Stimulated activated CD8-positive, alpha-beta memory T cell treated with anti-CD3 and anti-CD28 coated beads, Interleukin-7, amount 100 ng/mL, for 48 hours (primary cell): ENCODE measurements at places on chromosomes 2 and 18.

DNA sequence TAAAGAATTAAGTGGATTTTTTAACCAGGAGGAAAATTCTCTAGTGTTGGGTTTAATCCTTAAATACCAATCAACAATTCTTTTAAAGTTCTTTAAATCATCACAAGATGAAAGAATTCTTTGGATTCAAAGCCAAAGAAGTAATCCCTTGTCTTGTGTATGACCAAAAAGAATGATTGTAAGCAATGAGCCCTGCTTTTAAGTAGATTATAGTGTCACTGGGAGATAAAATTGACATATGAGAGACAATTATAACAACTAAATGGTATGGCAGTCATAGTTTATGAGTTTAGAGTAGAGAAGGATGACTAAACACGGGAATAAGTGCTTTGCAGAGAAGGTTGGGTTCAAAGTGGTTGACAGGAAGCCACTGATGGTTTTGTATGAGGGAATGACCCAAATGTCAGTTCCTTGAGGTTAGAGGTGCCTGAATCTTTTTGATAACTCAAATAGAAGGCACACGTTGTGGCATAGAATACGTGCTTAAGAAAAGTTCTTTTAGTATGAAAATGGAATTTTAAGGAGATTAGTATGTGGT, 199.6 kb upstream of the TCF4 start:
- DNase-seq: no peak

DNA sequence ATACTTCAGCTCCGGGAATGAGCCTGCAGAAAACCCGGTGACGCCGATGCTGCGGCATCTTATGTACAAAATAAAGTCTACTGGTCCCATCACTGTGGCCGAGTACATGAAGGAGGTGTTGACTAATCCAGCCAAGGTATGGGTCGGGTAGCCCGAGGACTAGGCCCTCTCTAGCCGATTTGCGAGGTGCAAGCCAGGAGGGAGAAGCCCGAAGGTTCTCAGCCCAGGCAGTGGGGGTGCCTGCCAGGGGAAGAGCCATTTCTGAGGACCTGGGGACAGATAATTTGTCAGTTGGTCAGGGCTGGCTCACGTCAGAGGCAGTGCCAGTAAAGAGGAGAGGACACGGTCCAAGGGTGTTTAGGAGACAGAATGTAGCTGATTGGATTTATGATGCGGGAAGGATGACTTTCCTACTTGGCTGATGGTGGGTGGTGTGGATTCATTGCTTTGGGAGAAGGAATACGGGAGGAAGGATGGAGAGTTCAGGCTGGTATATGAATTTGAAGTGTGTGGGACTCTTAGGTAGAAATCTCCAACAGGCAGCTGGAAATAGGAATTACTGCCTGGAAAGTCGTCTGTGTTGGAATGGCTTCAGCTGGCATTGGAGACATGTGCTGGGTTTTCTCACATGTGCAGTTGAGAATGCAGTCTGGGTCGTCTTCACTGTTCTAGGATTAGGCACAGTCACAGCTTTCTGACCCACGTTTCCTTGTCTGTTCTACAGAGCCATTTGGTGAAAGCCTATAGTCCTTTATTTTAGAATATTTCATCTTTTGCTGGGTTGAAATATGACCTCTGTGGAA, 874 bp downstream of the NDUFAF7 start:
- no peak for DNase-seq

DNA sequence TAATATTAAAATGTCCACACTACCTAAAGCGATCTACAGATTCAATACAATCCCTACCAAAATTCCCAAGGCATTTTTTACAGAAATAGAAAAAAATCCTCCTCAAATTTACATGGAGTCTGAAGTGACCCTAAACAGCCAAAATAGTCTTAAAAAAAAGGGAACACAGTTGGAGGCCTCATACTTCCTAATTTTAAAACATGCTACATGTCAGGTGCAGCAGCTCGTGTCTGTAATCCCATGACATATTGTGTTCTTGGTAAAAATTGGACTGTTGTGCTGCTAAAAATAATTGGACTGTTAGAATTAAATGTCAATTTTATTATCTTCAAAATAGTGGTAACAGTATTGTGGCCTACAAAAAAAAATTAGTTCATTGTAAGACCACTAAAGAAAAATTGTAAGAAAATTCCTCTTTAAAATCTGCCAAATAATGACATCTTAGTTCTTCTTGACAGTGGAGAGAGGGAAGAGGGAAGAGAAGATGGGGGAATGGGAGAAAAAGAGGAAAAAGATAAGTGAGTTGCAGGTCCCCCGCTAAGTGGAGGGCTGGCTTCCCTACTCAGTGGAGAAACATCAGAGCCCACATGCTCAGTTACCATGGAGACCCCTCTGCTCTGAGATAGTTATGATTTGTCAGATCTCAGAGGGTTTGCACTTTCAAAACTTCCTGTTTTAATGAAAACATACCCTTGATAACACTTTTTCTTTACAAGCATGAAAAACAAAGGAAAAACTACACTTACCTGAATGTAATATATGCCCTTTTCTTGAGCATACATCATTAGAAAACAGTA, 46.5 kb downstream of the UNC50 start:
- no peak for DNase-seq

DNA sequence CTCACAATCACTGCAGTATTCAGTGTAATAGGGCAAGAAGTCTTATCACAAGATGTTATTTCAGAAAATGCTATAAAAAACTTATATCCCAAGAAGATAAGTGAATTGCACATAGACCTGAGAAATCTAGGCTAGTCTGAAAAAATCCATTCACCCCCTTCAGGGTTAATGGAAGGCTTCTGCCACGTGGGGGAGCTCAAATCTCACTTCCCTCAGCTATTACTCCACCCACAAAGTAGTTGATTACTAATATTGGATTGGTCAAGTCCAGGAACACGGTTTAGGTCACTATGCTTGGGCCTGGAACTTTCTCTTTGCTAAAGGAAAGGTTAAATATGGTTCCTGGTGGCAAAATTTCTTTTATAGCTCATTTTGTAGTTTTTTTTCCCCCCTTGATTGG, 51.2 kb upstream of the ADAM23 start:
- no peak for DNase-seq

DNA sequence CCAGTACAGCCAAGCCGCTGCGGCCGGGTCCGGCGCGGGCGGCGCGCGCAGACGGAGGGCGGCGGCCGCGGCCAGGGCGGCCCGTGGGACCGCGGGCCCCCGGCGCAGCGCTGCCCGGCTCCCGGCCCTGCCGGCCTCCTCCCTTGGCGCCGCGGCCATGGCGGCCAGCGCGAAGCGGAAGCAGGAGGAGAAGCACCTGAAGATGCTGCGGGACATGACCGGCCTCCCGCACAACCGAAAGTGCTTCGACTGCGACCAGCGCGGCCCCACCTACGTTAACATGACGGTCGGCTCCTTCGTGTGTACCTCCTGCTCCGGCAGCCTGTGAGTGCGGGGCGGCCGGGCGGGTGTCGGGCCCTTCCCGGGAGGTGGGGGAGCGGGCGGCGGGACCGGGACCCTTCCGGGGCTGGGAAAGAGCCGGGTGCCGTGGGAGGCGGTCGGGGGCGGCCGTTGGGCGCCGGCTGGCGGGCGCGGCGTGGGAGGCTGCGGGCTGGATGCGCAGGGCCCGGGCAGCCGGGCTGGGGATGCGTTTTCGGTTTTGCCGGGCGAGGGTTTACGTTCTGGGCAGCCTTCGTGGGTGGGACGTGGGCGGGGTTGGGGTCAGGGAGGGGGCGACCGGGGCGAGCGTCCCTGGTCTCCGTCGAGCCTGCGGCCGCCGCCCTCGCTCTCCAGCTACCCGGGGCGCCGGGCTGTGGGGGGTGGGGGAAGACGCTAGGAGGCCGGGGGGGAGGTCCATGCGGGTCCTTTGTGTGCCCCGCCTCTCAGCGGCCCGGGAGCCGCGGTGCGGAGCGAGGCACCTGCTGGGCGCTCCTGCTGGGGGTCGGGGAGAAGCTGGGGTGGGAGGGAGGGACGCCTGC, 537 bp downstream of the AGFG1 start:
- no peak for DNase-seq

DNA sequence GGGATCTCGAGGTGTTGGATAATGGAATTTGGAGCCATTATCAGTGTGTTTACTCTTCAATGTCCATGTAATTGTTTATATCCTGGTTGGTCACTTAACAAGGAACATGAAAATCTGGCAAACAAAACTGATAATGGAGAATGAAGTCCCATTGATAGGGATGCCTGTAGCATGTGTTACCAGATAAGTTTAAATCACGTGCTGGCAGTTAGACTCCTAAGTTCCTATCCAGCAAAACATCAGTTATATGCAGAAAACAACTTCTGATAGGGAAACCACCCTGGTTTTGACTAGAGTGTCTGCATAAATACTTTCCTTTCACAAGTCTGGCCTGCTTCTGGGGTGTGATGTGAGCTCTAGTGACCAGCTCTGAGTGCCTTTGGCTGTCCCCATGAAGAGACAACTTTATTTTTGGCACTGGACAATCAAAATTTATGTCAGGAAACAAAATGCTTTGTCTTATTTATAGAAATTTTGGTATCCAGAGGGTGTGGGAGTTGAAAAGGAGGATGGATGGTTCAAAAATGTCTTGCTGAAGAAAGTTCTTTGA, 82.0 kb downstream of the FHOD3 start:
- no peak for DNase-seq
